Skeletal muscle tissue (tissue), 5 donors: ENCODE measurements at places on chromosomes 11 and 22. TPM values are rescaled to one million over a fixed set of nuclear protein-coding genes. Genes with fewer than 3 reads are reported as not detected.

The UCP3 gene
- total RNA-seq: 1.6 TPM

The DRICH1 gene
- 0.52 TPM for total RNA-seq

The OR52K1 gene
- not detected for total RNA-seq

The ACRV1 gene
- total RNA-seq: 0.52 TPM

The BUD13 gene
- 18.8 TPM for total RNA-seq

The LMO1 gene
- not detected for total RNA-seq

The OR10A2 gene
- total RNA-seq: not detected

The TOP3B gene
- 14.1 TPM for total RNA-seq

The HDHD5 gene
- 42.8 TPM for total RNA-seq

The YIF1A gene
- total RNA-seq: 57.4 TPM

The CSTF3 gene
- 50.6 TPM for total RNA-seq
